ENCODE measurements at places on chromosomes 4 and X.
A peak's percentile ranks its signal among the peaks of the same experiment; 100 is the strongest.

DNA sequence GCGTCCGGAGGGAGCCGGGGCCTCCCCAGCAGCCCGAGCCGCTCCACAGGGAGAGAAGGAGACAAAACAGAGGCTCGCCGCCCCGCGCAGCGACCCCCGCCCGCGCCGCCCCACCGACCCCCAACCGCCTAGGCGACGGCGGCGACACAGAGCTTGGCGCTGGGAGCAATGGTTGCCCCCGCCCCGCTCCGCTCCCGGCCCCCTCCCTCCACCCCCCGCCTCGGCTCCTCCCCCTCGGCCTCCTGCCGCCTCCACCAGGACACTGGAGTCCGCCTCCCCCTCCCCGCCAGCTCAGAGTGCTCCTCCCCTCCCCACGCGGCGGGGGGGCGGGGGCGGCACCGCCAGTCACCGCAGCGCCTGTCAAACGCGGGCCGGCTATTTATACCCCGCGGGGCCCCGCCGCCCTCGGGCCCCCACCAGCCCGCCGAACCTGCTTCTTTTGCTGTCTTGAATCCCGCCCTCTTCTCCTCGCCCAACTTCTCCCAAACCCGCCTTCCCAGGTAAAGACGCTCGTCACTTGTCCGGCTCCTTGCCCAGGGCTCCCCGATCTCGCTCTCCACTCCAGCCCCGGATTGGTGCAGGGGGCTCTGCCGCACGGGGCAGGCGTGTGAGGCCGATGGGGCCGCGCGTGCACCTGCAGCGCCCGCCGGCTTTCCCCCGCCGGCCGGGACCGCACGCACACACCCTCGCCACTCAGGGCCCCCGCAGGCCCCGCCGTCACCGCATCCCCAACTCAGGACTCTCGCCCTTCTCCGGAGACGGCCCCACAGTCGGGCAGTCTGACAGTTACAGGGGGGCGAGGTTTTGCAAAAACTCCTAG, at the start of gene ELF2:
TSS of gene ELF2 (minus strand) at position 170 of the 820 bp plus-strand sequence. CDS start 39,517 bp downstream, outside the sequence.
- peak; percentile 66 for DNase-seq

- peak; percentile 92 for DNase-seq
These were observed at the start of the genes LARP7 and ZGRF1 for GRCh38 chr4:112636688-112637551. LARP7 (plus strand) TSS chr4:112637143; CDS start chr4:112644670, 7,527 bp downstream. ZGRF1 (minus strand) TSS chr4:112636909; CDS start chr4:112633176, 3,733 bp downstream.

DNA sequence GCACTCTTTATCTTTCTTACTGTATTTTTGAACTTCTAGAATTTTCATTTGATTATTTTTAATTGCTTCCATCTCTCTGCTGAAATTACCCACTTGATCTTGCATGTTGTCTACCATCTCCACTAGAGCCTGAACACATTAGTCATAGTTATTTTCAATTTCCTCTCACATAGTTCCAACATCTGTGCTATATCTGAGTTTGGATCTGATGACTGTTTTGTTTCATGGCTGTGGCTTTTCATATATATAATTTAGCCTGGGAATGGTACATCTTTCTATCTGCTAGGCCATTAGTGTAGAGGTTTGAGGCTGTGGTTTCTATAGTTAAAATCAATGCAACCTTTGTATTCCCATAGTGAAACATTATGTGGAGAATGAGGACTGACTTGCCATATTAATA, 33.2 kb downstream of the NPY2R start:
- DNase-seq, result no peak

DNA sequence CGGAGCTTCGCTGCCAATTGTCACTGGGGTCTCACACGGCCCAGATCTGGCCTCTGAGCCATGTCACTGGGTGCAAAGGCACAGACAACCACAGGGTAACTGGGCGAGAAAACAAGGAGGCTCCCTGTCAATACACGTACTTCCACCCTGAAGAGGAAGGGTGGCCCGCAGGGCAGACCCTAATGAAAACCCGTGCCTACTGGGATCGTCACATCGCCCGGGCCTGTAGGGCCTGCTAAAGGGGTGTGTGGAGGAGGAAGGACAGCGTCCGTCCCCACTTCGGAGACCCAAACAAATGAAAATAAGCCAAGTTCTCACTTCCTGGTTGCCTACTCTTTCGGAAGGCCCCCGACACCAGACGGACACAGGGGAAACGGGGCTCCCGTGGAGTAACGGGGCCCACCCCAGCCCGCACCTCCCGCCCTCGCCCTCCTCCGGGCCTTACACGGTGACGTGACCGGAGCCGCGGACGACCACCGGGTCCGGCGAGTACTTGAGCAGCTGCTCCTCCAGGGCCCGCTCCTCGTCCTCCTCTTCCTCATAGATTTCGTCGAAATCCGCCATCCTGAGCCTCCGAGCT, 578 bp downstream of the CHIC2 start:
- DNase-seq, result no peak

DNA sequence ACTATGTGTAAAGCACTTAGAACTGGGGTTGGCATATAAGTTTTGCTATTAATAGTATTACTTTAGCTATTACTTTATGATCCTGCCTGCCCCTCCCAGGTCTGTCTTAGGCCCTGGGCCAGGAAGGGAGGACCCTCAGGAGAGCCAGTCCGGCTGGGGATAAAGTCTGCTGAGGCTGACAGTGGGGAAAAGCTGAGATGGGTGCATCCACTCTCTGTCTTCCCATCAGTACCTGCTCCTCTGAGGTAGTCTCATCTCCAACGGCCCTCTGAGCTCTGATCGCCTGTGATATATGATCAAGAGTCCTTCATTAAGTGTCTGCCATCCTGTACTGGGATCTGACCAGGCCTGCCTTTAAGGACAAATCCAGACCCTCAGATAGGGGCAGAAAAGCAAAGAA, 156.5 kb upstream of the PJA1 start:
- no peak for DNase-seq

DNA sequence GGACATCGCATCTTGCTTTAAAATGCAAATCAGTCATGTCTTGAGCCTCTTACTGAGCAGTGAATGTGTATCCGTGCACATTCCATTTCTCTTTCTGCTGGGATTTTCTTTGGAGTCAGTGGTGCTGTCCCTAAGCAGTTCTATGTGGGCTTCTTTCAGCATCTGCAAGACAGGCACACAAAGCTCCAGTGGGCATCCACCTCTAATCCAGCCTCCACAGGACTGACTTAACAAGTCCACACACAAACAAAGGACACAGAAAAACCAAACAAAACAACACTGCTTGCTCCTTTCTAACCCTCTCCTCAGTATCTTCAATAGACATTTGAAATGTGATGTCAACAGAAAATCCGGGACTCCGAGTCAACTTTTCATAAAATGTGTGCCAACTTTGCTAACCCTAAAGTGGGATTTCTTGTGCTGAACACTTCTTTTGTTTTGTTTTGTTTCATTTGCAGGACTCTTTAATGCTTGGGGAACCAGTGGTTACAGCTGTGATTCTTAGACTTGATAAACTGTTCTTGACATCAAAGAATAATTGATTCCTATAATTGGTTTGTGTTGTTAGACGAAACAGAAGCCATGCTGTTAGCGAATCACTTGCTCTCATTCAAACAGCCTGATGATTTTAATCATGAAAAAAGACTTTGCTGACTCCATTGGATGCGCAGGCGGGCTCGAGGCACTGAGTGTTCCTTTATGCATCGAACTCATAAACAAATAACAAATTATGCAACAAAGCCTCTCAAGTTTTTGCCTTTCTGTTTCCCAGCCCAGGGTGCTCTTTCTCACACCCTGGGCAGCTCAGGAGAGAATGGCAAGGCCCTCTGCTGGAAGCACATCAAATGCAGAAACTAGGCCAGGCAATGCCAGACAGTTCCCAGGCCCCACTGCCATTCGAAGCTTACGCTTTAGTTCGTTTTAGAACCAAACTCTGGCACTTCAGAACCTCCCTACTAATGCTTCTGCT, 20.1 kb downstream of the ETNPPL start:
- no peak for DNase-seq

GRCh38 chrX:39755143-39756032, 342.4 kb downstream of the BCOR start:
- DNase-seq, result no peak

- DNase-seq, result peak; percentile 27
These were observed 260.9 kb upstream of the RPS6KA3 start for GRCh38 chrX:20527558-20528011.

DNA sequence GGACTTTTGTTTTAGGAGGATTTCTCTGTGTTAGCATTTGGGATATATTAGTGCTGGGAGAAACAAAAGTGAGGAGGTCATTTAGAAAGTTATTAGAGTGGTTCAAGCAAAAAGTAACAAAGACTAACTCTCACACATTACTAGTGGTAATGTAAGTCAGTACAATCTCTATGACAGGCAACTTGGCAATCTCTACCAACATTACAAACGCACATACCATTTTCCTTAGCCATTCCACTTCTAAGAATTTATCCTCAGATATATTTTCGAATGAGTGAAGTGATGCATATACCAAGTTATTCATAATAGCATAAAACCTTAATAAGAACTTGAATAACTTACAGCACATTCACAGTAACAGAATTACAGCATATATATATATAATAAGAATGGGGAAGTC, 146.2 kb downstream of the PRSS12 start:
- no peak for DNase-seq

DNA sequence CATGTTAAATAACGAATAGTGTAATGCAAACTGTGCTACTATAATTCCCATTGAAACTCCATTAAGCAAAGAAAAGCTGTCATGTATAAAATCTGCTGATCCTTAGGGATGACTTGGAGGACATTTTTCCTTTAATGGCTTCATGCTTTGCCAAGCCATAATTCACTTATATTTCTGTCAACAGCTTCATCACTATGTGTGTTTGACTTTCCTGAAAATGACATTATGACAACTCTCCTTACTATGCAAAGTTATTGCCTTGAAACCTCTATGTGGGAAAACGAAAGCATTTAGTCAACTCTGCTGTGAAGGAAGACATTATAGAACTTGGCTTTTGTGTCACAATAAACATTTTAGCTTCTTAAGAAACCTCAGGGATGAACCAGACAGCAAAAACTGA, 210.5 kb downstream of the GRXCR1 start:
- DNase-seq, result no peak

DNA sequence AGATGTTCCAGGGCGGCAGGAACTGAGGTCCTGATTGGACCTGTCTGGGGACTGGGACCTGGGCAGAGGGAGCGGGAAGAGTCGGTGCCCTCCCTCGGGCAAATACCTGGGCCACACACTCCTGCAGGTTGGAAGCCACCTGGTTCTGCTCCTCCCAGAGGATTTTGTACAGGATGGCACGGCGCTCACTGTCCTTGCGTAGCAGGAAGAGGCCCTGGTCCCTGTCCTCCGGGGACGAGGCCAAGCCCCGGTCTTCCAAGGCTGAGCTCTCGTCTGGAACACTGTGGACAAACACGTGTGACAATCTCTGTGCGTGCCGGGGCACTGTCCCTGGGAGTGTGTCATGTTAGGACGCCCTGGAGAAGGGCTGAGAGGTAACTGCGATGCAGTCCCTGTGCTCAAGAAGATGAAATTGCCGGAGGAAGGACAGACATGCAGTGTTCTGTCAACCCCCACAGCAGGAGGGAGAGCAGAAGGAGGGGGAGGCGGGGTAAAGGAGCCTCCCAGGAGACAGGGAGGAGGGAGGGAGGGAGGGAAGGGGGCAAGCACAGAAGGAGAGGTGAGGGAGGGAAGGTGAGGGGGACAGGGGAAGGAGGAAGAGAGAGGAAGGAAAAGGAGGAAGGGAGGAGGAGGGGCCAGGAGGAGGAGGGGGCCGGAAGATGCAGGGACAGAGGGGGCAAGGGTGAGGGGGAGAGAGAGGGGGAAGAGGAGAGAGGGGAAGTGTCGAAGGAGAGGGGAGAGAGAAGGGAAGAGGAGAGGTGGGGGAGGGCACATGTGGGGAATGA, 29.0 kb downstream of the PDHA1 start:
- DNase-seq, result peak; percentile 17

- no peak for DNase-seq
These were observed 5.2 kb downstream of the MMRN1 start for GRCh38 chr4:89899854-89900253.

GRCh38 chr4:189809839-189810238, 130.8 kb upstream of the FRG1 start:
- DNase-seq, result no peak

DNA sequence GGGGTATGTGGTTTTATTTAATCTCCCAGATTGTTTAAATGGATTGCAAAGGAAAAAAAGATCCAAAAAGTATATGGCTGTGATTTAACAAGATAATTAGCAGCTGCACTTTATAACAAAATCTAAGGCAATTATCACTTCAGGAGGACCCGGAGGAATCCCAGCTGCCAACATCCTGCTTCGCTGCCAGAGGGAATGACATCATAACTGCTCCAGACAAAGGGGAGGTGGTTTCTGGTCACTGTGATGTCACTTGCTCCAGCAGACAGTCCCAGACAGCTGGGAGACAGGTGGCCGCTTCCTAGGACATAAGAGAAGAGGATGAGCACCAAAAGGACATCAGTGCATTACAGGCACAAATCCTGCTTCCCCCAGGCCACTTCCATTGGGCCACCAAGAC, 371.0 kb downstream of the BCOR start:
- no peak for DNase-seq

DNA sequence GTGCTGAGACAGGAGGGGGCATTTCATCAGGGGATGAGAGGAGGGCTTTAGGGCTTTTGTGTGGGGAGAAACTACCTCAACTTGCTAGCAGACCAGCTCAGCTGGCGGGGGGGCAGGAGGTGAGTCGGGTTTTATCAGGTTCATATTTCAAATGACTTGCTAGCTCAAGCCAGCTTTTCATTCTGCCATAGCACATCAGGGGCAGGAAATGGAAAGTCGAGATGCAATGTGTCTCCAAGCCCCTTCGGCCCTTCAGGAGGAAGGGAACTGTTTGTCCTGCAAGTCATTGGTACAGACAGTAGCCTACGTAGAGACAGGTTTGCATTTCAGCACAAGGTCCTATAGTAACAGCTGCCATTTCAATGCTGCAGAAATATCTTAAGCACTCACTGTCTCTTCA, 194.1 kb downstream of the PTTG2 start:
- DNase-seq, result no peak

- DNase-seq, result no peak
These were observed 89.0 kb downstream of the LUZP4 start for GRCh38 chrX:115378471-115378870.

DNA sequence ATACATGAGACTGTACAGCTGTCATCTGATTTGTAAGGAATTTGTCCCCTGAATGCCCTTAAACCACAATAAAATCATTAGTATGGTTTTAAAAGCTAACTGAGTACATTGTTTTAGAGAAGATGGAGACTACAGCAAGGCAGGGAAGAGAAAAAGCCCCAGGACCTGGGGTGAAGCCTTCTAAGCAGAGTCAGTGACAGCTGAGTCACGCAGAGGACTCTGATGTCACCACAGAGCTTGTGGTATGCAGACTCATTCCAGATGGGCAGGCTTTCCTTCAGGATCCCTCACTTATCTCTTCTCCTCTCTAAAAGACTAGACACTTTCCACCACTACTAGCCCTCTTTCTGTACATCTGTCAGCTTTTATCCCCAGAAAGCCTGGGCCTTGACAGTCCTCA, 97.1 kb upstream of the ATOH1 start:
- DNase-seq, result no peak
